ENCODE measurements at places on chromosomes 3 and 15.
A peak's percentile ranks its signal among the peaks of the same experiment; 100 is the strongest.

DNA sequence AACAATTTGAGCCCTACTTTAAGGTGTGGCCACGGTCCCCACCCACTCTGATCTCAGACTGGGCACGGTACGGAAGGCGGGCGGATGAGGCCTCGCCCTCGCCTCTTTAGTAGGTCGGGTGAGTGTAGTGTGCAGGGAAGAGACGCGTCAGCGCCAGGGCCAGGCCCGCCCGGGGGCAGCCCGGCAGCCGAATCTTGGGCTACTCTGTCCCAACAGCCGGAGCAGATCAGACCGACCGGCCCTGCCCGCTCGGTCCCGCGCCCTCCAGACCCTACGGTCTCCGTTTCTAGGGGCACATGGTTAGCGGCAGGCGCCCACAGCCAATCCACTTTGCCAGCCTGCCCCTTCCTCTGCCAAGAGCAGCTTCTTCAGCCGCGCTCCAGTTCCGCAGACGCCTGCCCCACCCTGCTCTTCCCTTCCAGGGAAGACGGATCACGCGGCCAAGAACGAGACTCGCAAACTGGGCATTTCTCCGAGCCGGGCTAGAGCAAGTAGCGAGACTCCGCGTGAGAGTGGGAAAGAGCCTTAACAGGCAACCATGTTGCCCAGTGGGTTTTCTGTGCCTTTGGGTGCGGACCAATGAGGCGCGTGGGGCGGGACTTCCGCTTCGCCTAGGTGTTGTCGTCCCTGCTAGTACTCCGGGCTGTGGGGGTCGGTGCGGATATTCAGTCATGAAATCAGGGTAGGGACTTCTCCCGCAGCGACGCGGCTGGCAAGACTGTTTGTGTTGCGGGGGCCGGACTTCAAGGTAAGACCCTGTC, at the start of gene RNF13:
RNF13 (plus strand) TSS at position 610 of the 761 bp plus-strand sequence. CDS start 32,812 bp downstream, outside the sequence.
- peak; percentile 92 for DNase-seq

- DNase-seq = peak; percentile 47
Observed at GRCh38 chr3:15794303-15794771, 3.4 kb downstream of the ANKRD28 start.

DNA sequence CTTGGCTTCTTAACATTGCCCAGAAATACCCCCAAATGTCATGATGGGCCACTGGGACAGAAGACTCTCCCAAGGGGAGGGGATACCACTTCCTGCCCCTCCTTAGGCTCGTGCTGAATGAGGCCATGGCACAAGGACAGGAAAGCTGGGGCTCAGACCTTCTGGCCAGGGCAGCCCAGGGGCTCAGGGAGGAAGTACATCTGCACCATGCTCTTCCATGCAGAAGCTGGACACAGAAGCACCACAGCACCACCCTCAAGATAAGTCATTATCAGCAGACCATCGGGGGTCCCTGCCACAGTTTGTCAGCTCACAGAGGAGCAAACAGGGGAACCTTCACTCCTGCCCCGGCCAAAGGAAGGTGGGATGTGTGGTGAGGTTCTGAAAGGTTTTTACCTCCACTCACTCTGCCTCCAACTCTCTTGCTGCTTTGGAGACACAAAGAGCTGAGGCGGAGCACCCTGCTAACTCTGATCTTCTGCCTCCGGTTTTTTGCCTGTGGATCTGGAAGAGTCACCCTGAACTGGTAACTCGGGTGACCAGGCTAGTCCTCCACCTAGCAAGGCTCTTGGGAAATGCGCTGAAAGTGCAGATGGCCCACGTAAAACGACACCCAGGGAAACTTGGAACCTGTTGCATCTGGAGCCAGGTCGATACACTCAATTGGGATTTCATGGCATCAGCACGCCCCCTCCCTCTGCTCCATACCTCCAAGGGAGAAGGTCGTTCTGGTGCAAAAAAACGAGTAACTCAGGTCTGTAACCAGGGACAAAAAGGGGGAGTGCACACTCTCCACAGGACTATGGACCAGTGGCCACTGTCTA, 8.3 kb downstream of the BMF start:
- no peak for DNase-seq

DNA sequence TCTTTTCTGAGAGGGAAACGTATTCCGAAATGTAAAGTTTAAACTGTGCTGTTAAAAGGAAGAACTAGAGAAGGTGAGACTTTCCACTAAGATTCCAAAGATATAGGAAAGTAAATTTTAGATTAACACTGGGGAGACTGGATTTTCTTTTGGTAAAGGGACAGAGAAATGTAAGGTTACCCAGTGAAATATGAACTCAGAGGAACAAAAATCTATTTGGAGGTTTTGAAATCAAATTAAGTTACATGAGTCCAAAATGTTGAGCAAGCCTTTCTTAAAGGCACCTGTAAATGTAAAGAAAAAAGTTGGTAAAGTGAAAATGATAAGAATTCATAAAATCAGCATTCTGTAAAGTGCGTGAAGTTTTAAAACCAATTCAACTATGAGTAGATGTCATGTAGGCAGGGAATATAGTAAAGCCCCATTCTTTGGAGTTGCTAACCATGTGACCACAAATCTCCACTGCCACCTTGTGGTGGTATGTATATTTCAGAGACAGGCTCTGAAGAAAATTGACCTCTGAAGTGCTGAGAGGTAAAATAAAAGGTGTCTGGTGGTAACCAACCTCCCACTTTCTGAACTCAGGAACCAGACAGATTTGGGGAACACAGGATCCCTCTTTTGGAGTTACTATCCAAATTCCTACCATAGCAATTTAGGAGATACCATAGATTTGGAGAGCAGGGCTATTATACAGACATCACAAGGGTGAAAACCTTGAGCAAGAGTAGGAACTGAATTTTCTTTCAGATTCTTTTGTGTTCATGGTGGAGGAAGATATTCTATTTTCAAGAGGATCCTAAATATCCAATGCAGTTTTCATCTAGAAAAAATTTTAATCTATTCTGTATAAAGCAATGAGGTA, 215.3 kb downstream of the ROBO2 start:
- DNase-seq = no peak

GRCh38 chr15:66702035-66702786, at the start of gene SMAD6:
TSS of gene SMAD6 (plus strand) at chr15:66702236. CDS start at chr15:66703259, 1,023 bp downstream.
- peak; percentile 76 for DNase-seq
